ENCODE measurements at places on chromosomes 7 and 10.

GRCh38 chr7:121328508-121329190 lies at the start of gene WNT16:
Gene WNT16 (plus strand): TSS chr7:121329000. CDS start chr7:121329293, 293 bp downstream.
- no peak for DNase-seq

DNA sequence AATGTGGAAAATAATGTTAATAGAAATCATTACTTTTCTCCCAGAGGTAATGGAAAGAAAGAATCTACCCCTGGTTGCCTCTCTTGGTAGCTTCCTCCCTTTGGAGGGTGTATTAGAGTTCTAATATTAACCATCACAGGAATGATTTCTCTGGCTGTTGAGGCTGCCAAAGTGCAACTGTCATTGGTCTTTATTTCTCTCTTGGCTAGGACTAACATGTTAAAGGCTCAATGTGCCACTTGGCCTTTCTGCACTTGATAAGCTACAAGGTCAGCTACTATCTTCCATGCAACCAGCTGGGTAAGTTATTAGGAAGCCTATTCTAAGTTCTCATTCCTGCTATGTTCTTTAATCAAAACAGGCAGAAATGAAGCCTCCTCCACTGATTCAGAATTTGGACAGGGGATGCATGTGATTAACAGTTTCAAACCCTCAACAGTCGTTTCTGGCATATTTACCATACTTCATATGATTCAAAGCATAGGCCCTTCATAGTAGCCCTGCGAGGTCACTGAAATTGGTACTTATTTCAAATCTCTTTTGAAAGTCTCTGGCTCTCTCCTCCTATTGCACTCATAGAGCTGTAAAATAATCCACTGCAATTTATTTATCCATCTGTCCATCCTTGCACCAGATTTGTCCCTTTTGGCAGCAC lies 645.0 kb downstream of the SORCS1 start:
- no peak for DNase-seq

- no peak for DNase-seq
Measured at GRCh38 chr10:370449-370825, 235.2 kb downstream of the ZMYND11 start.

DNA sequence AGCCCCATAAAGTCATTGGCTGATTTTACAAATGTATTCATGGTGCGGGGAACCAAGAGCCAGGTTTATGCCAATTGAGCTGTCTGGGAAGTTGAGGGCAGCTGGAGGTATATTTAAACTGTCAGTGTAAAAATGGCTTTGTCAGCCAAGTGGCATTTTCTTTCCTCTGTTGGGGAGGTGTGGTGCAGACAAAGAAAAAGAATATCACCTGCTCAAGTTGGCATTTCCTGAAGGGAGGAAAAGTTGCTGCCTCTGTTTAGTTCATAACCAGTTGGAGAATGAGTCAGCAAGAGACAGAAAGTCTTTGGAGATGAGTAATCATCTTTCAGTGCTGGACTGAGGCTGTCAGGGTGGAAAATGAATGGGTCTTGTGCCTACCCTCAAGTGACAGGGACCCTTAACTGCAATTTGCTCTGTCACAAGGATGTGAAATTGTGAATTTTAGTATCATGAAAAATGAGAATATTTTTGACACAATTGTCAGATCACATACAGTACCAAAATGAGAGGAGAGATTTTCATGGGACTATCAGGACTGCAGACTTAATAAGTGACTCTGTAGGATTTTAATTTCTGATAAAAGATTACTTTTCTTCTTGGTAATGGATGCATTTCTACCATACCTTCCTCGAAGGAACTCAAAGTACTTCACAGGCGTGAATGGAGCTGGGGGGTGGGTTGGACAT lies 137.3 kb downstream of the ANLN start:
- no peak for DNase-seq

DNA sequence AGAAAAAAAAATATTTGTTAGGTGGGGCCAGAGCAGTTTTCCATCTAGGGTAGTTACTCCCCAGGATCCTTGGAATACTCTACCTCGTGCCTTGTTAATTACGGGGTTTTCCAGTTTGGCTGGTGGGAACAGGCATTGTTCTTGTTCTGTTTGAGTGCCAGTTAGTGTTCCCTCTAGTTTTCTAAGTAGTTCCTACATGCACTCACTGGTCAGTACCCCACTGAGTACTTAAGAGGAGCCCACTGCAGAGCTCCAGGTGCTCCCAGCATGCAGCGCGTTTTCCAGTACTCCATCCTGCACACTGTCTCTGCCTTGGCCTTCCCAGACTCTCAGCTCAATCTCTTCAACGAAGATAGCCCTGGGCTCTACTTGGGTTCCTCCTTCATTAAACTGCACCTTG lies 58.0 kb downstream of the AHCYL2 start:
- DNase-seq: no peak

- DNase-seq: no peak
Measured at GRCh38 chr10:51389415-51390321, 309.7 kb downstream of the CSTF2T start.

- DNase-seq: no peak
Measured at GRCh38 chr10:46528171-46528671, 28.2 kb downstream of the GPRIN2 start.

- no peak for DNase-seq
Measured at GRCh38 chr10:113754768-113755167, 3.3 kb downstream of the PLEKHS1 start.

- DNase-seq: no peak
Measured at GRCh38 chr10:122152544-122152943, 118.6 kb upstream of the BTBD16 start.

GRCh38 chr10:115956225-115957011 lies 316.6 kb downstream of the GFRA1 start:
- DNase-seq: no peak

GRCh38 chr10:4981722-4982471 lies 18.7 kb downstream of the AKR1C1 start:
- no peak for DNase-seq

DNA sequence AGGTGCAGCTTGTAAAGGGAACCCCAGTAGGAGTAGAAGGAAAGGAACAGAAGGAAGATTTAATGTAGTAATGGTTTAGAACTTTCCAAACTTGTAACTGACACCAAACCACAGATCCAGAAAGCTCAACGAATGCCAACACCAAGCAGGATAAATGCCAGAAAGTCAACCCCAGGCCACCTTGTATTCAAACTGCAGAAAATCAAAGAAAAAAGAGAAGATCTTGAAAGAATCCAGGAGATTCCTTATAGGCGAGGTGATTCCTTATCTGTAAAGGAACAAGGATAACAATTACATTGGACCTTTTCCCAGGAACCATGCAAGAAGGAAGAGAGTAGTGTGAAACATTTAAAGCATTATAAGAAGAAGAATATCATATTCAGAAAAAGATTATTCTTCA lies 93.6 kb downstream of the NKX6-2 start:
- DNase-seq: no peak

DNA sequence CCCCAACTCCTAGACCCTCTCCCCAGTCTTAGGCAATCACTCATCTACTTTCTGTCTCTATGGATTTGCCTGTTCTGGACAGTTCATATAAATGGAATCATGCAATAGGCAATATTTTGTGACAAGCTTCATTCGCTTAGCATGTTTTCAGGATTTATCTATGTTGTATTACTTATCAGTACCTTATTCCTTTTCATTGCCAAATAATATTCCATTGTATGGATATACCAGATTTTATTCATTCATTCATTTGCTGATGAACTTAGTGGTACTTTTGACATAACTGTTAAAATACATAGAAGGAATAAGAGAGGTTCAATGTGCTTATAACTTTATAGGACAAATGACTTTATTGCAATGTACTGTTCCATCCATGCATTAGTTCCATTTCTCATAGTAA lies 231.0 kb downstream of the SNX10 start:
- no peak for DNase-seq

DNA sequence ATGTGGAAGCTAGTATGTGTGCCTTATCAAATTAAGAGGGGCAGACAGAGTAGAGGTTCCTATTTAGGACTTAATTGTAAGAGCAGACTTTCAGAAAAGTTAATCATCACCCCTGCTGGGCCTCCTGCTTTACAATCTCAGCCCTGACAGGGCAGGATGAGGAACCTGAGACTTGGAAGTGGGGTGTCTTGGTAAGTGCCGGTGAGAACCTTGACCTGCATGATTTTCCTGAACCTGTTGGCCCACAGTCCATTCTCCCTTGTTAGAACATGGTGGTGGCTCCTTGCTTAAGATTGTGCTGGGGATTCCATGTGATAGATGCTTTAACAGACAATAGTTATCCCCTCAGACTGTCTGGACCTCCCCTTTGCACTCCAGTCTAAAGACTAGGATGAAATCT lies 141.7 kb upstream of the TMEM72 start:
- no peak for DNase-seq

DNA sequence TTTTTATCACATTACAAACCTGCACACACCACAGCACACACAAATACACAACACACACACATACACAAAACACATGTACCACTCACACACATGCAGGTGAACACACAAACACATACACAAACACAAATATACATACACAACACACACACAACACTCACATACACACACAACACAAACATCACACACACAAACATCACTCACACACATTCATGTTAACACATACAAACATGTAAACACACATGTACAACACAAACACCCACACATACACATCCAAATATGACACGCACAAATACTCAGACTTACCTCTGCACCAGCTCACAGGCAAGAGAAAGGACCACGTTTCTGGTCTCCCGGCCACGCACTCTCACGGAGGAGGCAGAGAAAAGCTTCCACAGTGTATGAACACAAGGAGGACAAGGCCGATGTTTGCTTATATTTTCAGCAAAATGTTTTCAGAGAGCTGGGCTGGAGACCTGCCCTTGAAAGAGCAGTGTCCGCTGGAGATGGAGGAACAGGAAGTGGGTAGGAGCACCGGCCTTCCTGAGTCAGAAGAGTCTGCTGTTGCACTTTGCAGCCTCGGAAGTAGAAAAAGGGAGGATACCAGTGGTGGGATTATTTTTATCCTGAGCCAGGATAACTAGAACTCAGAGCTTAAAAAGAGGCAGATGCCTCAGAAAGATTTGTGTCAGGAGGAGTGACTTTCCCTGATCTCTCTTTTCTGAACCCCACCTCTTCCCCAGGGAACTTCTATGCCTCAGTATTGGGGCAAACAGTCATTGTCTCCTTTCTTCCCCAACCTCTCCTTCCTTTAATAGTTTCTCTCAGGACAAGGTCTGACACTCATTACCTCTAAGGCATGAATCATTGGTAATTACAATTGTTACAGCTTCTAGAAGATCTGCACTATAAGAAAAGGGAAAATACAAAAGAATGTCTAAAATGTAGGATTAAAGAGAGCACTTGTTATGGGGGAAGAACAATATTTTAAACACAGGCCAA lies at the start of gene GIMAP6:
Gene GIMAP6 (minus strand): TSS at position 520 of the 999 bp plus-strand sequence. CDS start 2,243 bp downstream, outside the sequence.
- DNase-seq: no peak

DNA sequence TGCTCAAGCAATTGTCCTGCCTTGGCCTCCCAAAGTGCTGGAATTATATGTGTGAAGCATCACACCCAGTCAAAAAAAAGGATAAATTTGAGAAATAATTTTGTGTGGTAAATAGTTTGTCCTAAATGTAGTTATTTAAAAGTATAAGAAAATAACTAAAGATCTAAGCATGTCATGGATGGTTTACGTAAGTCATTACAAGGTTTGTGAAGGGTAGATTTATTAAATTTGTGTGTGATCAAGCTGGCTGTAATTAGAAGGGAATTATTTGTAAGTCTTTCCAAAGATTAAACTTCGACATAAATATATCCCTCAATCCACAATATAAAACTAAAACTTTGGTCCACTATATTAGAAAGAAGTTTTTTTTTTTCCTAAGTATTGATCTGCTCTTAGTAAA lies 28.6 kb downstream of the ORC5 start:
- no peak for DNase-seq

- DNase-seq: no peak
Measured at GRCh38 chr7:42192851-42193461, 44.1 kb downstream of the GLI3 start.

GRCh38 chr7:130277763-130278643 lies 11.3 kb downstream of the CPA2 start:
- no peak for DNase-seq

- no peak for DNase-seq
Measured at GRCh38 chr10:109886781-109887140, 36.5 kb downstream of the XPNPEP1 start.

- DNase-seq: peak; percentile 23
Measured at GRCh38 chr10:72088889-72089575, 681 bp upstream of the SPOCK2 start.

GRCh38 chr10:17059197-17059688 lies 70.4 kb downstream of the CUBN start:
- DNase-seq: no peak

Measured in activated CD4-positive, CD25-positive, alpha-beta regulatory T cell (primary cell).